Renal pelvis (tissue), 12 donors: ENCODE measurements at places on chromosomes 6 and 20. TPM values are rescaled to one million over a fixed set of nuclear protein-coding genes. Genes with fewer than 3 reads are reported as not detected.

GRCh38 chr6:1832844-1833787 lies 223.4 kb downstream of the FOXC1 start:
- DNase-seq, result peak; percentile 90

DNA sequence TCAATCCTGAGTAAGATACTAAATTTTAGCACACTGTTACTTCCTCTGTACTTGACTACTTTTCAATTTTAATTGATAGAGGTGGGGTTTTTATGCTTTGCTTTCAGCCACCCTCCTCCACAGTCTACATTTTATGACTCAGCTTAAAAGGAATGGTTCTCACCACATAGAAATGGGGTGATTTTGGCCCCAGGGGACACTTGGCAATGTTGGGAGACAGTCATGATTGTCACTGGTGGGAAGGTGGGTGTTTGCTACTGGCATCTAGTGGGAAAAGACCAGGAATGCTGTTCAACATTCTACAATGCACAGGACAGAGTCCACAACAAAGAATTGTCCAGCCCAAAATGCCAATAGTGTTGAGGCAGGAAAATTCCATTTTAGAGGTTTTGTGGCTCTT lies 71.3 kb downstream of the PCSK2 start:
- DNase-seq, result no peak

DNA sequence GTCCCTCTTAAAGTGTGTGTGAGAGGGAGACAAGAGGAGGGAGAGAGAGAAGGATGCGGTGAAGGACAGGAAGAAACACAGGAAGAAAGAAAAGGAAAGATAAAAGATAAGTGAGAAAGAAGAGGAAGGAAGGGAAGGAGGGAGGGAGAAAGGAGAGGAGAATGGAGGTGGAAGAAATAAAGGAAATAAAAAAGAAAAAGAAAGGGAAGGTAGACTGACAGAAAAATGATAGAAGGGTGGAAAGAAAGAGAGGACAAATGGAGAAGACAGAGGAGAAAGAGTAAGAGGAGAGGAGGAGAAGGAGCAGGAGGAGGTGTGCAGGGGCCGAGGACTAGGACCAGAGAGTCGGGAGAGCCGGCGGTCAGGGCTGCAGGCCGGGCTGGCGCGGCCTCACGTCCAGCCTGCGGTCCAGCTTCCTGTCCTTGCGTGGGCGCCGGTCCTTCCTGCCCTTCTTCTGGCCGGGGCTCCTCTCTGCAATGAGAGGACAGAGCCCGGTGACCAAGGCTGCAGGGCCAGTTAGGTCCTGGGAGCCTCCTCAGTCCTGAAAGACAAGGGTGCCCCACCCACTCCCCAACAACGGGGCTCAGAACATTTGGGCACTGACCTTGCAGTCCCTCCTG lies 42.0 kb downstream of the RSPO4 start:
- DNase-seq, result no peak

- DNase-seq, result no peak
Observed at GRCh38 chr20:38790200-38791053, 15.1 kb upstream of the PPP1R16B start.

DNA sequence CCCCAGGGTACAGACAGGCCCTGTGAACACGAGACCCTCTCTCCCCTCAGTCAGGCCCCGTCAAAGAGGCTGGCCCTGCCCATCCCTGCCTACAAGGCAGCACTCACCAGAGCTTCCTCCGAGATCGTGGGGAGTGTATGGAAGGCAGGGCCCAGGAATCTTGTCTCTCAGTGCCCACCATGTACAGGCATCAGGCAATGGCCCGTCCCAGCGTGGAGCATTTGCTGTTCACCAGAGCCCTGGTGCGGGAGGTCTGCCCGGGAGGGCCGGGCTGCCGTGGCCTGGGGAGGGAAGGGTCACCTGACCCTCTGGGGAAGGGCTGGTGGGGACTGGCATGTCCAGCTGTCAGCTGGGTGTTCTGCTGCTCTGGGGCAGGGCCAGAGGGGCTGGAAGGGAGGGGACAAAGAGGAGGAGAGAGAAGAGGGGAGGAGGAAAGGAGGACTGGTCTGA lies at the start of gene IP6K3:
Gene IP6K3, minus strand, starts transcription at position 255 of the 450 bp plus-strand sequence. CDS start 11,429 bp downstream, outside the sequence.
- DNase-seq, result no peak

Gene LCA5
- polyA plus RNA-seq, result 9.4 TPM

GRCh38 chr6:280775-281468 lies 11.4 kb upstream of the DUSP22 start:
- DNase-seq, result no peak

Gene PLN
- 3.5 TPM for polyA plus RNA-seq

DNA sequence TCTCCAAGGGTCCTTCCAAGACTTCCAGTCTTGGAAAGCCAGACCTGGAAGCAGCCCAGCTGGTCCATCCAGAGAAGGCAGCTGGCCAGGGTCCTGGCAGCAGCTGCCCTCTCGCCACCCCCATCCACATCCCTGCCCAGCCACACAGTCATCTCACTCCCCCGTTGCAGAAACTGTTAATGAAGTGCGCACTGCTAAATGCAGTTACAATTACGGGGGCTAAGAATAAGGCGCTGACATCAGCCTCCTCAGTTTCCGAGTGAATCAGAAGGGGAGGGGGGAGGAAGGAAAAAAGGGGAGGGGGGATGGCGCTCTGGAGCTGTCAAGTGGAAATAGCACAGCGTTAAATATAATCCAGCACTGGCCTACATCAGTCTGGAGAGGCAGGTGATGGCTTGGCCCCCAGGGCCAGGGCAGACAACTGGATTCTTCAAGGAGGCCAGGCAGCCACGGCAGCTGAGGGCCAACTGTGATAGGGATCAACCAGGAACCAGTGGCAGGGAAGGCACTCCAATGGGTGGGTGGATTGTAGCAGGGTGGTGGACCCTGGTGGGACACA lies 6.9 kb downstream of the RIMS4 start:
- no peak for DNase-seq

Gene TINAG
- 30.2 TPM for polyA plus RNA-seq

Gene PPDPF
- 332 TPM for polyA plus RNA-seq

DNA sequence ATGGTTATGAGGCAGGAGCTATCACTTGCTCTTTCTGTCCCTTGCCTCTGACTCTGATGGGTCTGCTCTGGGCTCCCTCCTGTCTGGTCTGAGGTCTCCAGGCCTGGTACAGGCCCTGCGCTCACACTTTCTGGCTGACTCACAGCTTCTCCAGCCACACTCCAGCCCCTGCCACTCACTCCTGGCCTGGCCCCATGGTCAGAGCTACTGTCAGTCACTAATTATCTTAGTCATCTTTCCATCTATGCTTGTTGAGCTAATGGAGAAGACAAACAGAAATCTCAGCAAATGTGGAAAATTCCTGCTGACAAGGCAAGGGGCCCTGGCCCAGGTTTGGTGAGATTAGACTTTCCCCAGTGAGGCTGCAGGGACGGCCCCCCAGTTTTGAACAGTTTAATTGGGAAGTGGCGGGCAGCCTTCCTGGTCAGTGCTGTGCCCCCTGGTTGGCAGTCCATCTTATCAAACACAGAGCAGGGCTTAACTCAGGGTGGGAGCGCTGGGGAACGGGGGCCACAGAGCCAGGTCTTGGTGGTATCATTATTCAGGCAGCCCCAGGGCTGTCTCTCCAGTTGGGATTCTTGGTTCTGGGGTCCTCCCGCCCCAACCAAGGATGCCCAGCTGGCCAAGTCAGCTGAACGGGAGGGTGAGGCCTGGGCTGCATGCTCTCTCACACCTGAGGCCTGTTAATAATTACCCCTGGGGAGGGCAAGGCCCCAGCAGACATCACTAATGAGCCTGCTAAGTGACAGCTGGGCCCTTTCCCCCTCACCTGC lies 63.4 kb downstream of the VEGFA start:
- no peak for DNase-seq
